Substantia nigra (tissue), 51 donors: ENCODE measurements at places on chromosomes 1 and 21.

- no peak for DNase-seq
These were observed 2.5 kb upstream of the PCBP3 start for GRCh38 chr21:45640888-45641479.

DNA sequence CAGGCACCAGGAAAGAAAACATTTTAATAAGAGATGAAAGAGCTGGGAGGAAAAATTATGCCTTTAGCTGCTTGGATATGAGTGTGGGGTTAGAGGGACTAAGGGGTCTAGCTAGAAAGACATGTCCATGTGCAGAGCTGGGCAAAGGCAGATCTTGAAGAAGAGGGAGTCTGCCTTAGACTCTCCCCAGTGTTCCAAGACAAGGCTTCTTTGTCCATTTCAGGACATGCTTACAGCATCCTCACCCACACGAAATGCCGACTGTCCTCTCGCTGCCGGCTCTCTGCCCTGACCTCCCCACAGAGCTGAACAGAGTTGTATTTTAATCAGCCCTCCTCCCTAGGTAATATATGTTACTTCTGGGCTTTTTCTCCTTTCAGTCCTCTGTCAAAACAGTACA, 100.7 kb upstream of the ATP1B1 start:
- DNase-seq: peak; percentile 10

- no peak for DNase-seq
These were observed 20.0 kb downstream of the ZBTB40 start for GRCh38 chr1:22471610-22472009.

- no peak for DNase-seq
These were observed 632 bp upstream of the FALEC start for GRCh38 chr1:150514913-150515327.

DNA sequence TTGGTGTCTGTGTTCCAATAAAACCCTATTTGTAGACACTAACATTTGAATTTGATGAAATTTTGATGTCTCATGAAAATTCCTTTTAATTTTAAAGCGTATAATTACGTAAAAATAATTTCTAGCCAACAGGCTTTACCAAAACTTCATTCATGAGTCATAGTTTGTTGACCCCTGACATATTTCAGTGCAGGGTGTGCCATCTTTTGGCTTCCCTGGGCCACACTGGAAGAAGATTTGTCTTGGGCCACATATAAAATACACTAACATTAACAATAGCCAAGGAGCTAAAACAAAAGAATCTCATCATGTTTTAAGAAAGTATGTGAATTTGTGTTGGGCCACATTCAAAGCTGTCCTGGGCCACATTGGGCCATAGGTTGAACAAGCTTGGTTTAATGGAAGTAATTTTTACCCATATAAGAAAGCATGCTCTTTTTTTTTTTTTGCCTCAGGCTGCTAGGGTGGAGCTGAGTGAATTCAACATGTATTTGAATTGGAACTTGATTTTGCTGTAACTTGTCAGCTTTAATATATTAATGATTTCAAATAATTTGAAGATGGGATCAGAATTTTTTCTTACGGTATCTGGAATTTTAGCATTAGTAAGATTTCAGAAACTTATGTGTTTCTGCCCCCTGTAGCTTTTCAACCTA, 267.7 kb upstream of the RGS18 start:
- no peak for DNase-seq

DNA sequence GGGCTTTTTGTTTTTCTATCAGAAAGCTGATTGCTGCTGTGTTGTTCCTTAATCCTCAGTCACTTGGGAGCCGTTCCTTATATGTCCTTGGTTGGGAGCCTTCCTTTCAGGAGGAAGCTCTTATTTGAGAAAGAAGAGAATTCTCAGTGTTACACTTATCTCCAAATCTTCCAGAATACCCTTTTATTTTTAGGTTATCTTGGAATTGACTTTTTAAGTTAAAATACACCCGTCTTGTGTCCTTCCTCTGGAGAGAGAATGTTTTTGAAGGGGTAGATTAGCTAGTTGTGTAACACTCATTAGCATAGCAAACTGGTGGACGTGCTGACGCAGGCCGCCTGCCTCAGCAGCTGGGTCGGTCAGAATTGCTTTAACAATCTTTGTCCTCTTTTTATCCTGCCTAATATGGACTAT, 42.1 kb downstream of the LRRC8B start:
- peak; percentile 16 for DNase-seq

- DNase-seq: no peak
These were observed 24.6 kb downstream of the UBE4B start for GRCh38 chr1:10057343-10057742.

DNA sequence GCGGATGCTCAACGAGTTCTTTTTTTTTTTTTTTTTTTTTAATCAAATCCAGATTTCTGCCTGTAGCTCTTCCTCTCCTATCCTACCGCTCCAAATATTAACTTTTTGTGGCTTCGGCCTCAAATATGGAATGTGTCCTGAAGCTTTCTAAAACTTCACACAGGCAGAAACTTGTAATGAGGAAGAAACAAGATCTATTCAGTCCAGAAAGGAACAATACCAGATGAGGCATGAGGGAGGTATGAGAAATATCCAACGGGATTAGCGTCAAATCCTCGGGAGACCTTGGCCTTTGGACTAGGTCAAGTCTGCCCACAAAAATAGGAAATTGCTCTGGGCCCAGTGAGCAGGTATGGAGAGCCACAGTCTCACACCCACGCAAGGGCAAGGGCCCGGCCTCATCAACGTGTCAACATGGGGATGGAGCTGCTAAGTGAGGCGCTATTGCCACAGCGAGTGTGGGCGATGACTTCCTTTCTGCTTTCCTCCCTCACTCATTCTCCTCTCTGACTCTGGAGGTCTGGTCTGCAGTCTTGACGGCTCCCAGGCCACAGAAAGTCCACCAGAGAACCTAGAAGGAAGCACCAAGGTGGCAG, 66.6 kb downstream of the BCAR3 start:
- no peak for DNase-seq

DNA sequence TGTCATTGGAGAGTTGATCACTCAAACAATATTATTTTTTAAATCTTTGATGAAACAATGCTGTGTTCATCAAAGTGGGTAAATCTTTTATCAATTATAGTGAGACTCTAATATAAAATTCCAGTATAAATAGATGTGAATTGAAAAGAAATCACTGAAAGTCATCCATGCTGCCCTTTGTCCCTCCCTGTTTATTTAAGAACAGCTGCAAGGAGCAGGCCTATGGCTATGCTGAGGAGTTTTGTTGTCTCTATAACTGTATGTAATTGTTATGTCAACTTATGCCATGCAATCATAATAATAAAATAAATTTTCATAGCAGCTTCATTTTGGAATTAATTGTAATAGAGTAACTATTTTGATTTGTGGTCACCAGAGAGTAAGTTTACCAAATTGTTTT, 1272.4 kb upstream of the ADGRL4 start:
- DNase-seq: no peak

GRCh38 chr1:56639211-56639610, 5.9 kb upstream of the PRKAA2 start:
- no peak for DNase-seq

- DNase-seq: no peak
These were observed 71.4 kb downstream of the MRPL39 start for GRCh38 chr21:25535849-25536248.

DNA sequence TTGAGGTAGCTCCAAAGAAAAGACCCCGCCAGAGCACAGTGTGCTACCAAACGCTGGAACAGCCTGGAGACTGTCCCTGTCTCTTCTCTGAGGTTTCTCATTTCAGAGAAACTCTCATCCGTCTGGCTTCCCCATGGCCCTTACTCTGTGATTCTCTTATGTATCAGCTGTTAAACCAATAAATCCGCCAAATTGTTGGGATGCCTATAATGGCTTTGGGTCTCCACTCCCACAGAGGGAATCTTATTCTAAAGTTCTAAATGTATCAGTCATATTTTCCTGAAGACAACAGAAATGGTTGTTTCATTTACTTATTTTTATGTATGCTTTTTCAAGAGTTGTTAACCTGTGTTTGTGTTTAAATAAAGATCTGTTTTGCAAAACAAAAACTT, 4.0 kb downstream of the ERG start:
- DNase-seq: no peak

- DNase-seq: no peak
These were observed 24.2 kb downstream of the POFUT2 start for GRCh38 chr21:45263534-45263933.

- no peak for DNase-seq
These were observed 99.0 kb upstream of the RAB4A start for GRCh38 chr1:229171934-229172333.

GRCh38 chr1:205947024-205947423, 3.8 kb upstream of the SLC26A9 start:
- no peak for DNase-seq

DNA sequence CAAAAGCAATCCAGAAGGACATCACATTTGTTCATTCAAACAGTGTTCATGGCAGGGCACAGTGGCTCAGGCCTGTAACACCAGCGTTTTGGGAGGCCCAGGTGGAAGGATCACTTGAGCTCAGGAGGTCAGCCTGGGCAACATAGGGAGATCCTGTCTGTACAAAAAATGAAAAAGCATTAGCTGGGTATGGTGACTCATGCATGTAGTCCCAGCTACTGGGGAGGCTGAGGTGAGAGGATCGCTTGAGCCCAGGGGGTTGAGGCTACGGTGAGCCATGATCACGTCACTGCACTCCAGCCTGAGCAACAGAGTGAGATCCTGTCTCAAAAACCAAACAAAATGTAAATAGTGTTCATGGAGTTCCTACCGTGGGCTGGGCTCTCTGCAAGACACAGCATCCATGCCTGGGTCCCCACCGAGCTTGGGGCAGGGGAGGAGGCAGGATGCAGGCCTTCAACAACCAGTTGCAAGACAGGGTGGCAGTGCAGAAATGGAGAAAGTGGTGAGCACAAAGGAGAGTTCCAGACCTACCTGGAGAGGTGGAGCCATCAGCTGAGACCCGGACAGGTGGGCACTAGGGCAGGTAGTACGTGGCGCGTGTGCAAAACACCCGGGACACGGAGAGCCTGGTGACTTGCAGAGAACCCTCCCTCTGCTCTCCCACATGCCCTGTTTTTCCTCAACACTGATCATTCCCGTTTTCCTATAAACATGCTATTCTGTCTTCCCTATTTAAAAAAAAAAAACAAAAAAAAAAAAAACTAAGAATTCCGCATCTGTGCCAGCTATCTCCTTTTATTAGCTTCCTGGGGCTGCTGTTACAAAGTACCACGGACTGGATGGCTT, 138.9 kb downstream of the TOMM20 start:
- DNase-seq: no peak

DNA sequence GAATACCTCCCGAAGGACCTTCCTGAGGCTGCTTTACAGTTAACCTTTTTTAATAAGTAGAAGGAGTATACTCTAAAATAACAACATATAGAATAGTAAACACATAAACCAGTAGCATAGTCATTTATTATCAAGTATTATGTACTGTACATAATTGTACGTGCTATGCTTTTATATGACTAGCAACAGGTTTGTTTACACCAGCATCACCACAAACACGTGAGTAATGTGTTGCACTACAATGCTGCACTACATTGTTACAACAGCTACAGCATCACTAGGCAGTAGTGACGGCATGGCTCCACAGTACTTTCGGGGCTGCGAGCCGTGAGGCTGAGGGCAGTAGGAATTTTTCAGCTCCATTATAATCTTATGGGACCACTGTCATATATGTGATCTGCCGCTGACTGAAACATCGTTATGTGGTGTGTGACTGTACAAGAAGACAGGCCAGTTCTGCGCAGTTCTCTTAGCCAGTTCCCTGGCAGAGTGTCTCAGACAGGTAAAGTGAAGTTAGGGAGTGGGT, 82.8 kb upstream of the LRRC8D start:
- DNase-seq: no peak

DNA sequence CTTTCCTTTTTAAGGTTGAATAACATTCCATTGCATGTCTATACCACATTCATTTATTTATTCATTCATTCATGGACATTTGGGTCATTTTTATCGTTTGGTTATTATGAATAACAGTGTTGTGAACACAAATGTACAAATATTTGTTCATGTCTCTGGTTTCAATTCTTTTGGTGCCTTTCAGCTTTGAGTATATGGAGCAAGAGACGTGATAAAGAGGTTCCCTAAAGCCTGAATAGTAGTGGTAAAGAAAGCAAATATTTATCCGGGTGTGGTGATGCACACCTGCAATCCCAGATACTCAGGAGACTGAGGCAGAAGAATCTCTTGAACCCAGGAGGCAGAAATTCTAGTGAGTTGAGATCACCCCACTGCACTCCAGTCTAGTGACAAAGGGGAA, 5.3 kb upstream of the RLF start:
- no peak for DNase-seq

GRCh38 chr1:240987928-240988327, 369.1 kb downstream of the RGS7 start:
- no peak for DNase-seq

DNA sequence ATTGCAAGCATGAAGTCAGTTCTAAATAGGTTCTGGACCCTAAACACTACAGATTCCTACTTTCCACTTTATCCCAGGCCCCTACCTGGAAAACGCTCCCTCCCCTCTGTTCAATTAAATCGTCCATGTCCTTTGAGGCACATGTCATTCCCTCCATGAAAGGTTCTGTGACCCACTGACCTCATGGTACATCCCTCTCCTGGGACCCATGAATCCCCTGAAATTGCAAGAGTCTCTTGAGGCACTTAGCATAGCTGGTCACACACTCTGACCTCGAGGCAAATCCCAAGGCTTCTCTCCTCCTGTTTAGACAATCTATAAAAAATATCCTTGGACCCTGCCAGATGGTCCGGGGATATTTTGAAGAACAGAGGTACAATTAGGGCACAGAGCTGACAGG, 34.3 kb upstream of the KRTAP19-8 start:
- DNase-seq: no peak

- no peak for DNase-seq
These were observed 11.8 kb downstream of the CHIT1 start for GRCh38 chr1:203217668-203218067.
